ENCODE measurements at places on chromosomes 7 and 10. TPM values are rescaled to one million over a fixed set of nuclear protein-coding genes. Genes with fewer than 3 reads are reported as not detected.

DNA sequence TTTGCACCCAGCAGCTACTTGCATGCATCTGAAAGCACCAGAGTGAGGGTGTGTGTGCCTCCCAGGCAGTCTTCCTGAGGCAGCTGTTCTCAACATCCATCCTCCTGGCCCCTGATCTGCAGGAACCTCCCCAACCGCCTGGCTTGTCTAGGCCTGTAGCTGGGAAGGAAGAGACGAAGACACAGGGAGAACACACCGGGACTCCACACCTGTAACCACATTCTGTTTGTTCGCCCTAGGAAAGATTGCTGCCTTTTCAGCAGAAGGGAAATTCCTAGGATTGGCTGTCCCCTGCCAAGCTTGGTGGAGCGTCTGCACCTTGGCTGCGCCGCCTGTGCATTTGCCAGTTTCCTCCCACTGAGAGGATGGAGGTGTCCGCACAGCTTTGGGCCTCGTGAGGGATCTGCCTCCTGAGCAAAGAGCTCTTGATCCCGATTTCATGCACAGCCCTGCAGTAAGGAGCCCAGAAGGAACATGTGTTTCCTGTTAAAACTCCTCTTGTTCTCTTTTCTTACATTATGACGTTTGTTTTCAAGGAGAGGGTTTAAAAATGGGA, 154.6 kb downstream of the TPST1 start:
- DNase-seq: no peak

The CNTNAP2 gene
- not detected for total RNA-seq

DNA sequence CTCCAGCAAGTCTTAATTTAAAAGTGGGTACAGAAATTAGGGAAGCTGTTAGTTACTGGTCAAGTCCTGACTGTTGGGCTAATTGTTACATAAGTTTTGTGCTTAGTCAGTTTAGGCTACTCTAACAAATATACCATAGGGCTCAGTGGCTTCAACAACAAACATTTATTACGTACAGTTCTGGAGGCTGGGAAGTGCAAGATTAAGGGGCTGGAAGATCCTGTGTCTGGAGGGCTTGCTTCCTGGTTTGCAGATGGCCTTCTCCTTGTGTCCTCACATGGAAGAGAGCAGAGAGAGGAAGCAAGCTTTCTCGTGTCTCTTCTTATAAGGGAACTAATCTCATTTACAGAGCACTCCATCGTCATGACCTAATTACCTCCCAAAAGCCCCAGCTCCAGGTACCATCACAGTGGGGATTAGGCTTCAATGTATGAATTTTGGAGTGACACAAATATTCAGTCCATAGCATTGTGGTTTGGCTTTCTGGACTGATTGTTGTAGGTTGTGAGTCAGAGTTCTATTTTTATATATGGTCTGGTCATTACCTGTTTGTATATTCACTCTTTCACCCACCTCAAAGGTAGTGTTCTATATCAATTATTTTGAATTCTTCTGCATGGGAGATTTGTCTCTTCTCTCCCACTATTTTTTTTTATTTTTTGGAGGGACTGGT, 17.1 kb downstream of the ST7 start:
- DNase-seq: no peak

The SPDYE1 gene
- not detected for total RNA-seq

DNA sequence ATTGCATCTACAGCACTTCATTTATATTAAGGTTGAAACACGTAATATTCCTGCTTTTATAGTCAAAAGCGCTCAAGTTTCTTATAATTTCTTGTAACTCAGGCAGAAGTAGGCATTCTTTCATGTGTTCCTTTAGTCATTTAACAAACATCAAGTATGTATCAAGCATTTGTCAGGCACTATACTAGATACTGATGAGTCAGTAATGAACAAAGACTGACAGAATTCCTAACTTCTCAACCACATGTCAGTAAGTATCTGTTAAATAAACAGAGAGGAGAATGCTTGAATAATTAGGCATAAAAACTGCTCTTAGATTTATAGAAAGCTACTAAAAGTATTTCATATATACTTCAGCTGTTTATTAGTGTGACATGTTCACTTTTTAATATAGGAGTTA, 9.9 kb downstream of the CRPPA start:
- DNase-seq: no peak

DNA sequence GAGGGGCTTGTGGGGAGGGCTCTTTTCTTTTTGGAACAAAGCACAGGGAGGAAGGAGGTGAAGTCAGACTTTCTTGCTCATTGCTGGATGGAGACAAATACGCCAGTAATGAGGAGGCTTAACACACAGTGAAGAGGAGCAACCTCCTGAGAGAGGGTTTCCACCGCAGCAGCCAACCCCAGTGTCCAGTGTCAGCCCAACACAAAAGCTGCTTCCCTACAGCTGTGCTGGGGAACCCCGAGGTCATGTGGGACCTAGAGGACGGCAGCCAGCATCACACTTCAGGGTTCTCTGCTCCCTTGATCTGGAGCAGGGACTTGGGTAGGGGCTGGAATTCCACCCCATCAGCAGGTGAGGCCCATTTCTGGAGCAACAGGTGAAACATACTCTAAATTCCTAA, 7.7 kb downstream of the BLNK start:
- no peak for DNase-seq

- DNase-seq: no peak
Measured at GRCh38 chr7:105256761-105257231, 131.9 kb downstream of the SRPK2 start.

DNA sequence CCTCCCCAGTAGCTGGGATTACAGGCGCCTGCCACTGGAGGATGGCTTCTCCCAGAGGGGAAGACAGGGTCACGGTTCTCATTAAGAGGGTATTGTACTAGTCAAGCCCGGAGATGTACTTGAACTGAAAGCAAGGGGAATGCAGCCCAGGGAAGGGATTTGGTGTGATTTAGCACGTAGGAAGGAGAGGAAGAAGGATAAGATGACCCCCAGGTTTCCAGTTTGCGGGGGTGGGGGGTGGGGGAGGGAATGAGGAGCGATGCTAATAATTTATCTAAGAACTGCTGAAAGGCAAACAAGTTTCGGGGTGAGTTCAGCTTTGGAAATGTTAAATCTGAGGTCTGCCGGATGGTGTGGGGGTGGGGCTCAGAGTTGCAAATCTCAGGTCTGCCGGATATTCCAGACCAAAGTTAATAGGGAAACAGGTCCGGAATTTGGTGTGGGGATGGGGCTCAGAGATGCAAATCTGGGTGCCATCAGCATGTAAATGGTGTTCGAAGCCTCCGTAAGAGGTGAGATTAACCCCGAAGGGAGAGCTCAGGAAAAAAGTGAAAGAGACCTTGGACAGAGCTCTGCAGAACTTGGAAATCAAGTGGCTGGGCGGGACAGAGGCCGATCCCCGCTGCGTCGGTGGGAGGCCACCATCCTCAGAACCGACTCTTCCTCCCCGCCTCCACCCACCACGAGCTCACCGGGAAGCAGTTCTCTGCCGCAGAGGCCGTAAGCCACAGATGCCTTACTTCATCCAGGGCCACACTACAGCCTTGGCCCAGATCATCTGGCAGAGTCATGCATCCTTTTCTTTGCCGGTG, 1.6 kb upstream of the SEPHS1 start:
- DNase-seq: peak; percentile 78

- DNase-seq: no peak
Measured at GRCh38 chr10:22455068-22455857, 110.0 kb downstream of the SPAG6 start.

DNA sequence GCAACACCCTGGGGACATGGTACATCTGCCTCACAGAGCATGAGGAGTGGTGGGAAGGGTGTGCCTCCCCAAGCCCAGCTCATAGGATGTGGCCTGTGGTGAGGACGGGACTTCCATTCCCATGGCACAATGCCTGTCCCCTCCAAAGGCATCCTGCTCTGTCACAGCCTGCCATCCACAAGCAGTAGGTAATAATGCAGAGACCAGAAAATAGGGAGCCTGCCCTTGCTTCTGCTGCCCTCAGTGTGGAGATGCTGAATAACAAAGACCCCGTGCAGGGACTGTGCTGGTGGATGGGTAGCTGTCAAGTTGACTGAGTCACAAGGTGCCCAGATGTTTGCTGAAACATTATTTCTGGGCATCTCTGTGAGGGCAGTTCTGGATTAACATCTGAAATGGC, 199.9 kb upstream of the GRB10 start:
- DNase-seq: no peak

The STAG3 gene
- total RNA-seq: not detected

All from ascending aorta (tissue), 2 donors.